ENCODE measurements at places on chromosomes 5 and 9.

DNA sequence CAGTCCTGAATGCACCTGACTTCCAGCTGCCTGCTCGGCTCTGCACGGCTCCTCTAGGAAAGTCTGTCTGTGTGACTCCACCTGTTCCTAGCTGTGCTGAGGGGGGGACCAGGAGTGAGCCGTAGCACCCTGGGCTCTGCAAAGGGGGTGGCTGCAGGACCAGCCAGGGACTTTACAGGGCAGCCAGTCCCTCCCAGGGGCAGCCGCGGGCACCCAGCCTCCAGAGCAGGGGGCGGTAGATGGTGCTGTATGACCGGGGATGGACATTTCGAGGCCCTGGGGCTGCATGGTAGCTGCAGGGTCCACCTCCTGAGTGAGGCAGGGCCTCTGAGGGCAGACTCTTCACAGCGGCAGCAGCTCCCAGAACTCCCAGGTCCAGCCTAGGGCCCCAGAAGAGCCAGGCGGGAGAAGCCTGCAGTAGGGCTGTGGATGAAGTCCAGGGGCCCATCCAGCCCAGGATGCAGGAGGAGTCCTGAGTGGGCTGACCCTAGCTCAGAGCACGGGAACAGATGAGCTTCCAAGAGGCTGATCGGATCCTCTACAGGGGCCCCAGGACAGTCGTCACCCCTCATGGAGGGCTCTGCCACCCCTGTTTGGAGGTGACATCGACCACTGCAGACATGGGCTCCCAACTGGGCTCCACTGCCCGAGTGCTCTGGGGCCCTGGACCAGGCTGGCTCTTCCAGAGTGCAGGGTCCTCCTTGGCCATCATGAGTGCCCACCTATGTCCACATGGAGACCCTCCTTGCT lies 105.4 kb downstream of the ZNF354C start:
- no peak for DNase-seq

DNA sequence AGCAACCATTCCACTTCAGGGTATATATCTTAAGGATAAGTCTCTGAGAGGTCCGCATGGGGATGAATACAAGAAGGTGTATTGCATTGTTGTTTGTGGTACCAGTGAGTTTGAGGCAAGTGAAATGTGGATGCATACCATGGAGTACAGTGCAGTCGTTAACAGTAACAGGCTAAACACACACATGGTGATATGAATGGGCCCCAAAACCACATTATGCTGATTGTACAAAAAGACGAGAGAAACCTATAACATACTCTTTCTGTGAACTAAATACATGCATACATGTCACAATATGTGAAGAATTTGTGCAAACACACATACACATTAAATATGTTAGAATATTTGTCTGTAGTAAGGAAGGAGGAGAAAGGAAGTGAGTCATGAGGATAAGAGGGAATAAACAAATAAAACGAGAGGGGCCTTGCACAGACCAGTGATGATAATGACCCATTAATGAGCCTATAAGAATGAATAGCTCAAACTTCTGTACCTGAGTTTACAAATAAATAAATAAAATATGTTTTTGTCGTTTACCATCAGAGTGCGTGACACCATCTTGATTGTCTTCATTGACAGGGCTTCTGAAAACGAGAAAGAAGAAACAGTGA lies 66.5 kb upstream of the RICTOR start:
- DNase-seq: no peak

DNA sequence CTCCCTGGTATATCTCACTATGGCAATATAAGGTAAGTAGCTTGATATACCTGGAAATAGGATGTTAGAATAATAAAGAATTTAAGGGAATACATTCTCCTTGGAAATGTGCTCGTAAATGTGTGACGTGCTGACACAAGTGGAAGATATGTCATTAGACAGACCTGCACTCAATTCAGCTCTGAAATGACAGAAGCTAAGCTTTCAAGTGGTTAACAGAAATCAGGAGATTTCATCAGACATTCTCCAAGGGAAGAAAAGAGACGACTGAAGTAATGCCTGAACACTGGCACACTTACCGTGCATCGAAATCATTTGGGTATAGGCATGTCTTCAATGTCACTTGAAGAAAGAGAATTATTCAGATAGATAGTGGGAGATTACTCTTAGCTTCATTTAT lies 933.3 kb upstream of the CTNND2 start:
- DNase-seq: no peak

- DNase-seq: peak; percentile 56
These were observed 2.1 kb upstream of the RFESD start for GRCh38 chr5:95644351-95645042.

GRCh38 chr5:108925073-108925472 lies 177.4 kb downstream of the FER start:
- DNase-seq: no peak

DNA sequence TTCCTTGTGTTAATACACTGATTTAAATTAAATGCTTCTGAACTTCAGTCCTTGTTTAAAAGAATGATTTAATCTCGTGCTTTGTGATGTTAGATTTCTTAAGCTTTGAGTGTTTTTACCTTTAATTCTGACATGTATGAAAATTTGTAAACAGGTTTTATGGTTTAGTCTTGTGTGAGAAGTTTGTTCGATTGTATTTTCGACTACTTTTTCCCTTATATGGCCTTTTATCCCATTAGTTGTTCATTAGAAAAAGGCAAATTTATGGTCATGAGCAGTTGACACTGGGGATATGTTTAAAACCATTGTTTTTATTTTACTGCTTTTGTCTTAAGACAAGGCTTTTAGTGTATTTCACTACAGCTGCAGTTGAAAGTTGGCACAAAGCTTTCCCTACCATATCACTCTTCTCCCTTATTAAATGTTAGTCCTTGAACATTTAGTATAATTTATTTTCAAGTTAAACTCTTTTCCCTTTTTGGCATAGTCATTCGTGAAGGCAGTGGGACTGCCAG lies 3.3 kb downstream of the UBE2R2 start:
- DNase-seq: no peak

- peak; percentile 15 for DNase-seq
These were observed 9.0 kb upstream of the OR1N1 start for GRCh38 chr9:122536134-122536533.

DNA sequence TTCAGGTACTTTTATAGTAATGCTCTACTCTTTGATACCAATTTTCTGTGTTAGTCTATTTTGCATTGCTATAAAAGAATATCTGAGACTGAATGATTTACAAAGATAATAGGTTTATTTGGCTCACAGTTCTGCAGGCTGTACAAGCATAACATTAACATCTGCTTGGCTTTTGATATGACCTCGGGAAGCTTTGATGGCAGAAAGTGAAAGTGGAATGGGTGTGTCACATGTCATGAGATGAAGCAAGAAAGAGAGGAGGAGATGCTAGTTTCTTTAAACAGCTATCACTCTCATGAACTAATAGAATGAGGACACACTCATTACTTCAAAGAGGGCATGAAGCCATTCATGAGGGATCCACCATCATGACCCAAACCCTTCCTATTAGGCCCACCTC lies 270.9 kb upstream of the IL12B start:
- peak; percentile 12 for DNase-seq

- DNase-seq: no peak
These were observed 145.1 kb upstream of the IRX2 start for GRCh38 chr5:2896371-2897275.

GRCh38 chr9:77879437-77879943 lies 152.1 kb downstream of the GNAQ start:
- DNase-seq: no peak

DNA sequence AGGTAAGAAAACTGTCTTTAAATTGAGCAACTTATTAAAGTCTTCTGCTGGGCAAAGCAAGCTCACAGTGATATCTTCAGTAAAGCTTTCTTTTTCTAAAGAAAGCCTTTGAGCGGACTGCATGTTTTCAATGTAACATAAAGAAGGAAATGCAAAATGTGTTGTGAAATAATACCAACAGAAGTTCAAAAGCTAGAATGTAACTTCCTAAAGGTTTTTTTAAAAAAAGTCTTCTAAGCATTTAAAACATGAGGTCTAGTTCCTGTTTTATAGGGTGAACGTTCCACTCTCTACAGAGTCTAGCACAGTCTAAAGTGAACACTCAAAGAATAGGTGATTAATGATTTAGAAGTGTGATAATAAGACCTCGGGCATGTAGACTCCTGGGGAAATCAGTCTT lies 62.9 kb downstream of the DENND1A start:
- DNase-seq: no peak

- DNase-seq: no peak
These were observed 527.0 kb upstream of the TUSC1 start for GRCh38 chr9:26205261-26205660.

DNA sequence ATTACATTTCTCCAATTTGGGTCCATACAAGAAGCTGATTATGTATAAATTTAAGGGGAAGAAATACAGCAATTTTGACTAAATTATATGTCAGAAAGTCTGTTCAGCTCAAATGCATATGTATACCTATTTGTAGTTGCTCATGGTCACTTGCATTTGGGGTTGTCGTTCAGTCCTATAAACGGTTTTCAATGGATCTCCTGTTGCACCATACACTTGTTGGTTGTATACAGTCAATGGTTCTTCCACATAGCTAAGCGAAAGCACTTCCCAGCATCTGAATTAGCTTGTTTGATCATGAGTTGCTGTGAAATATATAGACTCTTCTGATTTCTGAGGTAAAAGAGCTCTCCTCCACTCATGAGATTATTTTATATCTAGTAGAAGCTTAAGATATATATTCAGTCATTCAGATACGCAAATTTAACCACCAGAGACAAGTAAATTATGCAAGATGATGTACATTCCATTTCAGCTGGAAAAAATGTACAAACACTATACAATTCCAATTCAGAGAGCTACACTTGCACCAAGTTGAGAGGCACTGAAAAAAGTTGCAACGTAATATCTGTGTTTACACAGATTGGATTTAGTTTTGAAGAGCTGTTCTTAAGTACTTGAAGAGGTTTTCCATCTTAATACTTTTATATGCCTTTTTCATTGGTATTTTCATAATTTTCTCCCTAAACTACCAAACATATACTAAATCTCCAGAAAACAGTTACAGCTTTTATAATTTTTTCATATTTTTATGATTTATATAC lies 64.4 kb upstream of the POU5F2 start:
- no peak for DNase-seq

DNA sequence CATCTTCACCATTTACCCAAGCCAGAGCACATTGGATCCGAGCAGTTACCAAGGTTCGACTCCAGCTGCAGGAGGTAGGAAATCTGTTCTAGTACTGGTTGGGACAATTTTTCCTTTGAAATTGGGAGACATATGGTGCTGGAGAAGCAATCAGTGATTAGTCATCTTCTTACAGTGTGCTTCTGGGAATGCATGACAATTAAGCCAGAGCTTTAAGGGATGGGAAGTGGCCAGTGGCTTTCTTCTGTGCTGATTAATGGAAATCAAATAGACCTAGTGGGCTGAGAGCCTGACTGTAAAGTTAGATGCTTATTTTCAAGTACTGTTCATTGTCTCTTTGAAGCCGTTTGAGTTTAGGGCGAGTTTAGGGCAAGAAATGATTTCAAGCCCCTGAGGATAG lies 152.1 kb downstream of the UNC13B start:
- DNase-seq: peak; percentile 64

GRCh38 chr5:85357309-85357708 lies 972.6 kb upstream of the EDIL3 start:
- no peak for DNase-seq

- no peak for DNase-seq
These were observed 190.9 kb downstream of the FSTL4 start for GRCh38 chr5:133421394-133421793.

DNA sequence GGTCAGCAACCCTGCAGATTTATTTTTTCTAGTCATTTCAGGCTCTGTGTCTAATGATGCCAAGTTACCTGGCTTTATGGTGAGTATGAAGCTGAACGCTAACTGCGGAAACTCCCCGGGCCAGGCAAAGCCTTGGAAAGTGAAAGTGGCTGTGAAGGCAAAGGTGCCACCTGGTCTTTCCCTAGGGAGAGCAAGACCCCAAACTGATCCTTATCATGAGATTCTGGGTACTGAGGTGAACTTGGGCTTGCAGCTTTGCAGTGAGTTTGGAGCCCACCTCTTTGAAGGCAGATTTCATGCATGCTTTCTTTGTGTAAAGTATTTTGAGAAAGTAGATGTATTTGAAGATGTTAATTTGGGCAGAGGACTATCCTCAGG lies 63.3 kb downstream of the CARTPT start:
- no peak for DNase-seq

DNA sequence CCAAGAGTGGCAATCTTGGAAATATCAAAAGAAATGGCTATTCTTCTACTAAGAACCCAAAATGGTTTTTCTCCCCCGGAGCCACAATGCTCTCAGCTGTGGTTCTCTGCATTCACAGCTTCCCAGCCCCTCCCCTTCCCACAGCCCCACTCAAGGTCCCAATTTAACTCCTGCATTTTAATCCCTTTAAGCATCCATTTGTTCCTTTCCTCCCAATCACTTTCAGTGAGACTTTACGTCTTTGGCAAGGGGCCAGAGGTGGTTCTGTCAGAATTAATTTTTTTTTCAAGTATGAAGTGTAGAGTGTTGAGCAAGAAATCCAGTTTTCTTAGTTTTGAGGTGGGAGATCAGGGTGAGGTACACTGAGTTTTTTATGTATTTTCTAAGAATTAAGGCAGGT lies 256.9 kb downstream of the GLIS3 start:
- no peak for DNase-seq

GRCh38 chr5:26662806-26663360 lies 375.5 kb downstream of the CDH9 start:
- no peak for DNase-seq

DNA sequence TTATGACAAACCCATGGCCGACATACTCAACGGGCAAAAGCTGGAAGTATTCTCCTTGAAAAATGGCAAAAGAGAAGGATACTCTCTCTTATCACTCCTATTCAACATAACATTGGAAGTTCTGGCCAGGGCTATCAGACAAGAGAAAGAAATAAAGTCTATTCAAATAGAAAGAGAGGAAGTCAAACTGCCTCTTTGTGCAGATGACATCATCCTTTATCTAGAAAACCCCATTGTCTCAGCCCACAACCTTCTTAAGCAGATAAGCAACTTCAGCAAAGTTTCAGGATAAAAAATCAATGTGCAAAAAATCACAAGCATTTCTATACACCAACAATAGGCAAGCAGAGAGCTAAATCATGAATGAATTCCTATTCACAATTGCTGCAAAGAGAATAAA lies 1799.9 kb upstream of the ACO1 start:
- no peak for DNase-seq

- no peak for DNase-seq
These were observed 419.2 kb downstream of the PDE4D start for GRCh38 chr5:59474324-59474723.

GRCh38 chr5:90602681-90603080 lies 44.1 kb downstream of the ADGRV1 start:
- no peak for DNase-seq

DNA sequence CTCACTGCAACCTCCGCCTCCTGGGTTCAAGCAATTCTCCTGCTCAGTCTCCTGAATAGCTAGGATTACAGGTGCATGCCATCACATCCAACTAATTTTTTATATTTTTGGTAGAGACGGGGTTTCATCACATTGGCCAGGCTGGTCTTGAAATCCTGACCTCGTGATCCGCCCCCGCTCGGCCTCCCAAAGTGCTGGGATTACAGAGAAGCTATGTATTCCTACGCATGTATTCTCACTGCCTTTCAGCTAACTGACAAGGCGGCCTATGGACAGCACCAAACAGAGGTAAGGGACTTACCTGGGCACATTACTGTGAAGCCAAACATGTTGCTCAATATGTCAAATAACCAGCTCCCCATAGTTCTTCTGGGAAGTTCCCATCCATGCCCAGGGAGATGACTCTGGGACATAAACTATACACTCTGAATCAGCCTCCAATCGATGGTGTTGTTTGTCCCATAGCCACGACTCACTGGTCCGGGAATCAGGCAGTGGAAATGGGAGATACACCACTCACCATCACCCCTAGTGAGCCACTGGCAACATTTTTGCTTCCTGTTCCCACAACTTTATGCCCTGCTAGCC lies 114.6 kb downstream of the SYK start:
- DNase-seq: peak; percentile 35

GRCh38 chr9:128629852-128630545 lies 26.6 kb downstream of the DYNC2I2 start:
- DNase-seq: no peak
